ENCODE measurements at places on chromosomes 3 and 15.

DNA sequence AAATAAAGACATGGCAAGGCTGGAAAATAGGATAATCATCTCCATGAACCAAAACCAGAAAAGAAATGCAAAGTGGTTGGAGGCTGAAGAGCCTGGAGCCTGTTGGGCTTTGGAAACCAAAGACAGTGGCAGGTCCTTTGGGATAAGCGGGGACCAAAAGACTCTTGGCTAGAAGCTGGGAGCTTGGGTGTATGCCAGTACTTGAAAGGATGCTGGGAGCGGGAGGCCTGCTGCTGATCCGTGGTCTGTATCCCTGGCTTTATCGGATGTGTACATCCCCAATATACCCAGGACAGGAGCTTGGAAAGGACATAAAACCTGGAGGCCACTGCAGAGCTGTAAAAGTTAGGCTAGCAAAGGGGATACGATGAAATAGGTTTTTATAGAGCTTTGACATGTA lies 1.3 kb upstream of the CHRNB4 start:
- DNase-seq, result no peak

- DNase-seq, result no peak
These were observed 774.8 kb upstream of the EPHA6 start for GRCh38 chr3:96039632-96040031.

DNA sequence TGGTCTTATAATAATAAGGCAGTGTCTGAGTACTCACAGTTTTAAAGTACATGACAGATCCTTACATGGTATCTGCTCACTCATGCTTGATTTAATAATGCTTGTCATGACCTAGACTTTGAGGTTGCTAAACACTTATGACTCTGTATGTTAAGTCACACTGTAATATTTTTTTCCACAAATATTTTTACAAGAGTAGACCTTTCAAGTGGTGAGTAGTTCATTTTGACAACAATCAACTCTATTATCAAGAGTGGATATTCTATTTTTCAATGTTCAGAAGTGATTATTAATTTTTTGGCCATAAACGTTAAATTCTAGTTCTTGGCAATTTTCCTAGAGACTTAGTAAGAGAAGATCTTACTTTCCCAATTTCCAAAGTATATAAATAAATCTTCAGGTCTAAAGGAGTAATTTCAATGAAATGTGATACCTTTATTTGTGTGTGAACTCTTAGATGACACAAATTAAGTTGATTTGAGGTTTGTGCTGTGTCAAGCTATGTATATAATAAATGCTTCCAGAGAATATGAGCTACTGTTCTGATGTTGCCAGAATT lies 104.5 kb downstream of the NLGN1 start:
- DNase-seq, result no peak

DNA sequence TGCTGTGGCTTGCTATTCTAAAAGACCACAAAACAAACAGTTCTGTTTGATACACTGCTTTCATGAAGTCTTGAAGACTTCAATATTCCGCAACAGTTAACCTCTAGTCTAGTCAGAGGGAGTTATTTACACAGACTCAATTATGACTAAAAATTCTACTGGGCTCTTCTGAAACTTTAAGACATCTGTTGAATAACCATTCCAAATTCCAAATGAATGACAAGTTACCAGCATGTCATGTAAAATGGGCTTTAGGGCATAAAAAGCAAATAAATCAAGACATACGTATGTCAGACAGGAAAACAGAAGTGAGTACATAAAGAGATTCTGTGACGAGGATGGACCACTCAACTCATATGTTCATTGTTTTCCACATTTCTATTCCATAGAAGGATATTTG lies 93.9 kb downstream of the PLOD2 start:
- no peak for DNase-seq

DNA sequence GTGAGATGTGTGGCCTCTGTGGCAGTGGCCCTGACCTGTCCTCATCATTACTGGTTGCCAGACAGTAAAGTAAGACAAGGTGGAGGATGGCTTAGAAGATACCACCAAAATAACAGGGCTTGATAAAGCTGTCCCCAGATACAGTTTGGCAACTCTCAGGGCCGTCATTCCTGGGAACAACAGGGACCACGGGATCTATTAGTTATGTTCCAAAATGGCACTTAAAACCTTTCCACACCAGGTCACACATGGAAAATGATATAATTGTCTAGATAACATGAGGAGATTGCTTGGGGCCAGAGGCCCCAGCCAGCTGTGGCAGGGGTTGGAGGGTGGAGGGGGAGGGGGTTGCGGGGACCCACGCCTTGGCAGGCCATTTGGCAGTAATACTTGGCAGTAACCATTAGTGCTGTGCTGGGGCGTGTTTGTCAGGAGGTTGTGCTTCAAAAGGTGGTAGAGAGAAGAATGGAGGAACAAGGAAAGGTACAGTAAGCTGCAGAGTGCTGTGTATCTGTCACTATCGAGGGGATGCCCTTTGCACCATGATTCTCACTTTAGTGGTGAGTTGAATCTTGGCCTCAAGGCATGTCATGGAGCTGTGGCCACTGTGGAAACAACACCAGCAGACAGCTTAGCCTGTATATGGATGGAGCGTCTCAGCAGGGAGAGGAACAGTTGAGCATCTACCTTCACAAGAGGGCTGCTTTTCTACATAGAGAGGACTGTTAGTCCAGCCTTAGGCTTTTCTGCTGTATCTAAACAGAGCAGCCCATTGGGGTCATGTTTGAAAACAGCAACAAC lies 14.0 kb downstream of the PLCL2 start:
- no peak for DNase-seq

GRCh38 chr15:100759698-100760356 lies 119.8 kb upstream of the ALDH1A3 start:
- no peak for DNase-seq

DNA sequence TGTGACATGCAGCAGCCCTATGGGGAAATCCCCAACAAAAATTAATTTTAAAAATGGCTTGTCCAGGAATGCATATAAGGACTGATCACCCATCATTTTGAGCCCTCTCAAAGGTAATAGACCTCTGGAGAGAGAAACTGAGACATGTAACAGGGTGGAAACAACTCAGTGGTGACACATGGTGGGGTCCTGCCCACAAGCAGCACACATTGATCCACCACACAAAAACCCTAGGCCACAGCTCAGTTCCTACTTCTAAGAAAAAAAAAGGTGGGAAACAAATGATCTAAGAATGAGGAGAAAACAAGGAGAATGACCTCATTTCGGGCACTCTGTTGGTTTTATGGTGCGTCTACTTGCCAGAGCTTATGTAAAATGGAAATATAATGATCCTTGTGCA lies 1.9 kb upstream of the SLC41A3 start:
- no peak for DNase-seq

DNA sequence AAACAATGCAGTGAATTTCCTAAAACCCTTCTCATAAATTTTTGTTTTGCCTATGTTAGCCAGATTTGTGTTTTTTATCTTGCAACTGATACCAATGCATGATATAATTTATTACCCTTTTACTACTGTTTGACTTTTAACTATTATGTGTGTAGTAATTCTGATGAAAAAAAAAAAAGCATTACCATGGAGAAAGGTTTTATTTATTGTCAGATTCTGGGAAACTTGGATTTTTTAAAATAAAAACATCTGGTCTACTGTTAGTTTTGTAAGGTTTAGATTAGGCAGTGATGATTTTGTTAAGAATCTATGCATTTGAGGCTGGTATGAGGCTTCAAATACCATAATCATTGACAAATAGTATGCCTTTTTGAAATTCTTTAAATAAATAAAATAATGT lies 470.4 kb upstream of the ROBO1 start:
- DNase-seq, result no peak

- DNase-seq, result no peak
These were observed 497.5 kb upstream of the CBLB start for GRCh38 chr3:106366352-106366751.

- no peak for DNase-seq
These were observed 178.6 kb downstream of the KCNAB1 start for GRCh38 chr3:156298938-156299337.

- no peak for DNase-seq
These were observed 18.7 kb upstream of the TATDN2 start for GRCh38 chr3:10229576-10229975.

DNA sequence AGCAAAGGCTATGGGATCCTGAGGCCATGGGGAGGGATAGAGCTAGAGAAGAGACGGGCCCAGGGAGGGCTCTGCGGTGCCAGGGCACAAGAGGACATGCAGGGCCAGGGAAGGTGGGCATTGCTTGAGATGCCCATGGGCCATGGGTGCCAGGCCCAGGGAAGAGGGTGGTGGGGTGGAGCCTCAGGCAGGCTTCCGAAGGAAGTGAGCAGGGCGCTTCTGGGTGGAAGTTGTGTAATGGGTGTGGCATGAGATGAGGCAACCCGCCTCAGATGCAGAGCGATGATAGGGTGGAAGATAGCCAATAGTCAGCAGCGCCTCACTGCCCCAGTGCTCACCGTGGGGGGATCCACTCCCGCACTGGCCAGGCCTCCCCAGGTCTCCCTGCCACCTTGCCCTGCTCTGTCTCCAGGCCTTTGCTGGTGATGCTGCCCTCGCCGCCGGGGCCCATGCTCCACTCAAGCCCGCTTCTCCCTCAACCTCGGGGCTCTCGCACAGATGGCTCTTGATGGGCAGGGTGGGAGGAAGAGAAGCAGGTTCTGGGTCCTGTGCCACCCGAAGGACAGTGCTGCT lies 51.4 kb downstream of the DNAJB8 start:
- DNase-seq, result no peak

GRCh38 chr3:150216041-150216811 lies 191.9 kb upstream of the TSC22D2 start:
- DNase-seq, result no peak

GRCh38 chr15:79978655-79979514 lies 7.9 kb upstream of the BCL2A1 start:
- no peak for DNase-seq

- no peak for DNase-seq
These were observed 2.6 kb downstream of the CILP start for GRCh38 chr15:65208647-65209046.

- DNase-seq, result no peak
These were observed 423 bp downstream of the TKT start for GRCh38 chr3:53255423-53255774.

- DNase-seq, result no peak
These were observed 34.0 kb upstream of the ZPLD1 start for GRCh38 chr3:102400766-102401165.

DNA sequence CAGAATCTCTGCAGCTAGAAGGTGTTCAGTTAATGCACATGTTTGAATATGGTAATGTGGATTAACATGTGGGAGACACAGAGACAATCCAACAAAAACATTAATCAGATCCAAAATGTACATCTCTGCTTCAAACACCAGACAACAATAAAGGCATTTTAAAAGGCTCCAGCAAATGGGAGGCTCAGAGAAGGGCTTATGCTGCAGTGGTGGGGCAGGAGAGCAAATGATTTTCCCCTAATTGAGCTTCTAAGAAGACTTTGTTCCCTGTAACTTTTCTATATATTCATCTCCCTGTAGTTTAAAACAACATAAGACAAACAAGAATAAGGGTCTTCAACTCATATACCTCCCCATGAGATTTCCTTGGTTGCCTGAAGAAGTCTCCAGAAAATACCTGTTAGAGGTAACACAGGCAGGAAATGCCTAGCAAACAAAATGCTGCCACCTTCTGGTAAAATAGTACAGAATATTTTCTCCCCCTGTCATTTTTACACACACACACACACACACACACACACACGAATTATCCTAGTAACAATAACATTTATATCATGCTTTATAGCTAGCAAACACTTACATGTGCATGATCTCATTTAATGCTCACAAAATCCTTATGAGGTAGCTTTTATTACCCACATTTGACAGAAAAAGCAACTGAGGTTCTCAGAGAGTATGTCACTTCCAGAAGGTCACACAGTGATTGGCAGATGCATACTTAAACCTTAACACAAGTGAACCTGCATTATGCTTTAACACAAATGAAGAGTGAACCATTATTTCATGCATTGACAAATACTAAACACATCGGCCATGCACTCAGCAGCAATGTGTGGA lies 123.4 kb upstream of the MB21D2 start:
- no peak for DNase-seq

- no peak for DNase-seq
These were observed 55.6 kb downstream of the AP4E1 start for GRCh38 chr15:50964075-50964474.

GRCh38 chr3:129490273-129490675 lies 38.2 kb upstream of the RHO start:
- peak; percentile 27 for DNase-seq

GRCh38 chr15:32873284-32874114 lies 155.7 kb downstream of the GREM1 start:
- DNase-seq, result no peak

GRCh38 chr3:11643201-11643603 lies 513 bp downstream of the VGLL4 start:
- peak; percentile 11 for DNase-seq

GRCh38 chr3:64380546-64380945 lies 155.3 kb upstream of the PRICKLE2 start:
- no peak for DNase-seq

DNA sequence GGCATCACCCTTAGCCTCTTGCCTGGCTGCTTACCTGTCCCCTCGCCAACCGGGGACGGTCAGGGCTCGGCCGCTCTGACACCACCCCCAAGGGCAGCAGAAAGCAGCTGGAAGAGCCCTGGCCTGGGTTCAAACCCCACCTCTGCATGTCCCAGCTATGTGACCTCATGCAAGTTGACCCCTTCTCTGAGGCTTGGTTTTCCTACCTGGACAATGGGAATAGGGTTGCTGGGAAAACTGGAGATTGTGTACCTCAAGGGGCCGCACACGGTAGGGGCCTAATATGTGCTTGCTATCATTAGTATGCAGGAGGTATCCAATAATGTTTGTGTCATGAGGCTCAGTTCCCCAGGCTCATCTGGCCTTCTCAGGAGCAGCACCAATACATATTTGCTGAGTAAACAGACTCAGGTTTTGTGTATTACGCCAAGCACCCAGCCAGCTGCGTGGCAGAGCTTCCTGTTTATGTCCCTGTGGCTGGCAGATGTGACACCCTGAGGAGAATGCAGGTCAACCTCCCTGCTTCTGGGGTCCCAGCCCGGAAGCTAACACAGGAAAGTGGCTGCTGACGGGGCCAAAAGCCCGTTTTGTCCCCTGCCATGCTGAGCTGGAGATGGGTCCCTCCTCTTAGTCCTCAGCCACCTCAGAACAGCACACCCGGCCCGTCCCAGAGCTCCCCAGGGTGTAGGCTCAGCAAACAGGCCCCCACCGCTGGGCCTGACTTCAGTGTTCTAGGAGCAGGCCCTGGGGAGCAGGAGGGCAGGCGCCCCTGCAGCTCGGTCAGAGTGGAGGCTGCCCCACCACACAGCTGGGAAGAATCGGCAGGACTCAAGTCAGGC lies 29.7 kb downstream of the PLXND1 start:
- peak; percentile 32 for DNase-seq

DNA sequence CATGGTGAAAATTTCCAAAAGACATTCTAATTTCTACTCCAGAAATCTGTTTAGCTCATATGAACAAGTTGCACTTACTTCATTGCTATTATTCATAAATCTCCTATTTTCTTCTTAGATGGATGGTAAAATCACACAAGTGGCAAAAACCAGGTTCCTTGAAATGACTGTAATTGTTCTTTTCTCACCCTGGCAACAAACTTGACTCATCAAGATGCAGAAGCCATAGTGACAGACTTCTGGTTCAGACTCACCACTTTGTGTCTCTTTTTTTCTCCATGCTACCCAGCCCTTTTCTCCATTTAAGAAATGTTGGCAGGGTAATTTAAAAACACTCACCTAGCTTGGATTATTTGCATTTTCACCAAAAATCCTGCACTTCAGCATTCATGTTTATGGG lies 82.1 kb downstream of the LRRC28 start:
- no peak for DNase-seq

Data from stimulated activated CD8-positive, alpha-beta memory T cell treated with anti-CD3 and anti-CD28 coated beads, Interleukin-4, amount 100 ng/mL, for 1 hour (primary cell).